ENCODE measurements at places on chromosomes 4 and X. TPM values are rescaled to one million over a fixed set of nuclear protein-coding genes. Genes with fewer than 3 reads are reported as not detected.

Gene G3BP2
- total RNA-seq, result 146 TPM

Gene CT45A5
- not detected for total RNA-seq

Gene GLRB
- total RNA-seq, result 1.8 TPM

Gene MAGEB6B
- total RNA-seq, result not detected

Gene PDCL2
- not detected for total RNA-seq

Gene AWAT2
- total RNA-seq, result not detected

Gene ANK2
- total RNA-seq, result 5.5 TPM

Gene GAGE12F
- total RNA-seq, result 0.49 TPM

GRCh38 chr4:143437937-143438336 lies 75.6 kb upstream of the SMARCA5 start:
- no peak for DNase-seq

DNA sequence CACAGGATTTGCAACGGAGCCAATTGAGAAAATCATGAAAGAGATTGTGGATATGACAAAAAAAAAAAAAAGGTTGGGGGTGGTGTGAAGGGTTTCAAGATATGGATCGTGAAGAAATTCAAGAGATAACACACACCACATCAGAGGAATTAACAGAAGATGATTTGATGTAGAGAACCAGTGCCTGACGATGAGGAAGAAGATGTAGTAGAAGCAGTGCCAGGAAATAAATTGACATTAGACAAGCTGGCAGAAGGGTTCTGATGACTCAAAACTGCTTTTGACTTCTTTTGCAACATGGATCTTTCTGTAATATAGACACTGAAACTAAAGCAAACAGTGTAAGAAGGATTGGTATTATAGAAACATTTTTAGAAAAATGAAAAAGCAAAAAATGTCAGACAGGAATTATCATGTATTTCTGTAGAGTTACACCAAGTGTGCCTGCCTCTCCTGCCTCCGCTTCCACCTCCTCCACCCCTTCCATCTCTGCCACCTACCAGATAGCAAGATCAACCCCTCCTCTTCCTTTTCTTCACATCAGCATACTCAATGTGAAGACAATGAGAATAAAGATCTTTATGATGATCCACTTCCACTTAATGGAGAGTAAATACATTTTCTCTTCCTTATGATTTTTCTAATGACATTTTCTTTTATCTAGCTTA lies 127.5 kb upstream of the OTUD4 start:
- DNase-seq, result no peak

GRCh38 chr4:78517050-78517652 lies 34.4 kb upstream of the ANXA3 start:
- no peak for DNase-seq

DNA sequence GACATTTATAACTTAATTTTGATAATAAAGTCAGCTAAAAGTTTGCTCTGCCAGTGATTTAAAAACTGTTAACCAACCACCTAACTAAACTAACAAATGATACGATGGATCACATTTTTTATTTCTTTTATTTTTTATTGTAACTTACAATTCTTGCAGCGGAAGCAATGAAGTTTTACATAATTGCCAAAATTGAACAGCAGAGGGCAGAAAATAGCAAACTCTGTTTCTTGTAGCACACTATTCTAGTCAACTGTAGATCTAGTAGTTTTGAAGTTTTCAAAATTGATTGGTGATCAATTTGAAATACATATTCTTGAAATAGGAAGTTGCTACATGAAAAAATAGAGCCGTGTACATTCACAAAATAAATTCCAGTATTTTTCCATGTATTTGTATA lies 2.8 kb upstream of the GRIA2 start:
- DNase-seq, result no peak

DNA sequence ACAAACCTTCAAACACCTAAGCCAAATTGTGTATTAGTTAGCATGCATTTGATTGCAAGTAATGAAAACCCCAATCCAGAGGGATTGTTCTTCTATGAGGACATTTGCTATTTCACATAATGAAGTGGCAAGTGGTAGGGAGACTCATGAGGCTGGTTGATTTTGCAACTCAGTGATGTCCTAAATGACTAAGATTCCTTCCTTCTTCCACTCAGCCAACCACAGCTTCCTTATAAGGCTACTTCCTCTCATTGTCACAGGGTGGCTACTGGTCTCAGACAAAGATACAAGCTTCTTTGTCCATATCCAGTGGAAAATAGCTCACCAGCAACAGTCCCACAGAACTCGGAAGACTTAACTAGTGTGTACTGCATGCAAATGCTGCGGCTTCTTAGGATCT lies 5.3 kb upstream of the OTC start:
- DNase-seq, result no peak

DNA sequence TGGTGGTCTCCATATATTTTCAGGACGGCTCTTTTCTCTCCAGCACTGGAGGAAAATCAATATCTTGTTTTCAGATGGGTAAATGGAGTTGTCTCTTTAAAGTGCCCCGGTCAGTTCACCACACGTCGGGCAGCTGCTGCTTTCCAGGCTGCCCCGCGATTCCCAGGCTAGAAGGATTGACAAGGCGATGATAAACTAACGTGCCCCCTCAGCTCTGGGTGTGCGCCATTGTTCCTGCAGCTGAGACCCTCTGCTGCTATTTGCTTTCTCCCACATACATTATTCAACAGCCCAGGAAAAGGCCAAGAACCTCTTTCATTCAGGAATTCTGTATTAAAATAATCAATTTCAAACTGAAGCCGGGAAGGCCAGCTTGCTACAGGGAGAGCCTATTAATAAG lies 254.5 kb downstream of the SOX3 start:
- no peak for DNase-seq

DNA sequence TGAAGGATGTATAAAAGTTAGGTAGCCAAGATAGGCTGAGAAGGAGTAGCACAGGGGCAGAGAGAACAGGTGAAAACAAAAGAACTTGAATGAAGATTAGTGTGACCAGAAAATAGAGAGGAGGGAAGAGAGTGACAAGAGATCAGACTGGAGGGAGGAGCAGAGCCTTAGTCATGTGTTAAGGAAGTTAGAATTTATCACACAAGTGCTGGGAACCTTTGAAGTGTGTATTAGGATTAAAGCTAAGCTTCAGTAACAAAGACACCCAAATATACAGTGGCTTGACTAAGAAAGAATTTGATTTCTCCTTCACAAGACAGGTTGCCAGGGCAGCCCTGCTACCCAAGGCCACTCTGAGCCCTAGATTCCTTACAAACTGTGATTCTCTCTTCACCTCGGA lies 10.7 kb upstream of the CCDC149 start:
- DNase-seq, result no peak

DNA sequence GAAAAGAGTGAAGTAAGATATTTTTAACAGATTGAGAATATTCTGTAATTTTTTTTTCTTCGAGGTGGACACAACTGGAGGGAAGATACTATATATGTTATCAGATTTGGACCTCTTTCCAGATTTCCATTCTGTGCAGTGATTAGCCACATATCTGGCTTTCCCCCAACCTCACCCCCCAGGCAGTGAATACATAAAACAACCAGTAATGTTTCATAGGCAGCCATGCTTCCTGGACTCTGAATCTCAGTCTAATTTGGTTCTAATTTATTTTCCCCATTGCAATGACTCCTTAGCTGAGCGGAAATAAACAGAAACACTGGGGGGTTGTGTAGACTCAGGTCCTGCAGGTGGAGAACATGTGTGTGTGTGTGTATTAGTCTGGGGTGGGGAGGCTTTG lies 226.5 kb downstream of the FBXW7 start:
- no peak for DNase-seq

DNA sequence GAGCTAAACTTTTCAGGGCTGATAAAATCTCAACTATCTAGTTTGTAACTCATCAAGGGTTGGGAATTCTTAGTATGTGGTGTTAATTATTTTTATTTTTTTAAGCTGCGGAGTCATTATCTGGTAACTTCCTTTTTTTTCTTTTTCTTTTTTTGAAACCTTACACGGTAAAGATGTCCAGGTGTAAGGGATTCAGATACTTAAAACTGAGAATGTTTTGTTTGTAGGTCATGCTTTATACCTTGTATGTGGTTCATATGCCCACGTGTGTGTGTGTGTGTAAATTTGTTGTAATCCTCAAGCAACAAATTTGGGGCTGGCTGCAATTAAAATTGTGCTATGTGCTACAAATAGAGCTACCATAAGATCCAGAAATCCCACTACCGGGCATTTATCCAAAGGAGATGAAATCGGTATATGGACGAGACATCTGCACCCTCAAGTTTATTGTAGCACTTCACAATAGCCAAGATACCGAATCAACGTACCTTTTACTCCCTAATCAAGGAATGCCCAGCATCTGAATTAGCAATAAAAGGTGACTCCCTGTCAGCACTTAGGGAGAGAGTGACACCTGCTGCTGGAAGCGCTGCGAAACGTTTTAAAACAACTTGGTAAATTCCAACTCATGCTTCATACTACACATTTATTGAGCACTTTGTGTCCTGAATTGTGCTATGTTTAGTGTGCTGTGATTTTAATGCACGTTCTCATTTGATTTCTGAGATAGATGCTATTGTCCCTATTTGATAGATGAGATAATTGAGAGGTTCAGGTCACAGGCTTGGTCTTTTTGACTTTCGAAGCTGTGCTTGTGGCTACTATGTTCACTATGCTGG lies 16.1 kb downstream of the MSMO1 start:
- DNase-seq, result no peak

DNA sequence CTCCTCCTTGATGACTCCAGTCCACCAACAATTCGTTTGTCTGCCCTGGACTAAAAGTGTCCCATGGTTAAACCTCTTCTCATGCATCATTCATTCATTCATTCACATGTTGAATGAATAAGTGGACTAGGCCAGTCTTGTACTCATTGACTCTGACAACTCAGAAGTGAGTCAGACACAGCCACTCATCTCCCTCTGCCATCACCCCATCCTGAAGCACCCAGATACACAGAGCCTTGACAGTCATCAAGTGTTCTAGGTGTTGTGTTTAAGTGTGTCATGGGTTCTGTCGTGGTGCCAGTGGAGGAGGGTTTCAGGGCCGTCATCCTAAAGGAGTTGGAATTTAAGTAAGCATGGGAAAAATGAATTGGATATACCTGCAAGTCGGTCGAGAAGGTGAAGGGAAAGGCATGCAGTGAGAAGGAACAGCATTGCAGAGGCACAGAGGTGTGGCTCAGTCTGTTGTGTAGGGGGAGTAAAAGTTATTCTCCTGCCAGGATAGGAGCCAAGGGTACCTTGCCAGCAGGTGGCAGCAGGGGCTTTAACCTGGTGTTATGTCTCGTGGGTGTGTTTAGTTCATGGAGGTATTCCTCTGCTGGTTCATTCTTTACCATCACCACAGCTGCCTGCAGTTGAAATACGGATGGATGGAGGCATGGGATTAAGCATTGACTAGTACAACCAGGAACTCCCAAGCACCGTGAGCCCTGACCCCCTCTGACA lies 18.3 kb downstream of the MAGED2 start:
- no peak for DNase-seq

DNA sequence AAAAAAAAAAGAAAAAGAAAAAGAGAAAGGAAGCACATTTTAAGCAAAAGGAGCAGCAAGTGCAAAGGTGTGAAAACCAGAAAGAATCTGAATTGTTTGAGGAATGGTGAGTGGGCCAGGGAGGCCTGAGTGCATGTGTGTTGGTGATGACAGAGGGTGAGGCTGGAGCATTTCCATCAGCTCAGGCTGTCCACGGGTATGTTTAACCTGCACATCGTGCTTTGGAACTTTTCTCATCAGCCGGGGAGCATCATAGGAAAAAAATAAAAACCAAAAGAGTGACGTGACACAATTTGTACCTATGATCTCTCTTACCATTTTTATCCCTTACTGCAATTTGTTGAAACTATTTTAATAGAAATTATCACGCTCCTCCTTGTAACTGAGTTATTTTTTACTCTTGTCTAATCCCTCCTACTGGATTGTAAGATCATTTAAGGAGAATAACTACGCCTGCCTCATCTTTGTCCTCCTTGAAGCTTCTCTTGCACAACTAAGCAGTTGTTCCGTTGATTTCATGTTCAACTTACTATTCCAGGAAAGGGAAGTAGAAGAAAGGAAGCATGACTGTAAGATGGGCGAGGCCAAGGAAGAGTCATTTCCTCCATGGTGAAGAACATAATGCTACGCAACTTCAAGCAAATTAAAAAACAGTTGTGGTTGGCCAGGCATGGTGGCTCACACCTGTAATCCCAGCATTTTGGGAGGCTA lies 7.0 kb downstream of the PALLD start:
- no peak for DNase-seq

DNA sequence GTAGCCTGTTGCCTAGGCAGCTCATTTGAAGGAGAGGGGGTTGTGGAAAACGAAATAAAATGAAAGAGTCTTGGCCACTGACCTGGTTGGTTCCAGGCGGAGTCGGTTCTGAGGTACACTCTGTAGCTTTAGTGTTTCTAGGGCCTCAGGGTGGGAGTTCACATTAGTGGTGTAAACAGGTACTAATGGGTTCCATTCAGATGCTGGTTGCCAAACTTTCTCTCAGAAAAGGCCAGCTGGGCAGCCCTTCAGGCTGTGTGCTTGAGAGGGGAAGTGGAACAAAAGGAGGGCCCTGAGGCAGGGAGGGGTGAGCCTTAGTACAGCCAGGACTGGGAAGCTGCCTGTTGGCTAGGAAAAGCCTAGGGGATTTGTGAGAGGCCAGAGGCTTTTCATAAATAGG lies 24.8 kb downstream of the NHSL2 start:
- no peak for DNase-seq

DNA sequence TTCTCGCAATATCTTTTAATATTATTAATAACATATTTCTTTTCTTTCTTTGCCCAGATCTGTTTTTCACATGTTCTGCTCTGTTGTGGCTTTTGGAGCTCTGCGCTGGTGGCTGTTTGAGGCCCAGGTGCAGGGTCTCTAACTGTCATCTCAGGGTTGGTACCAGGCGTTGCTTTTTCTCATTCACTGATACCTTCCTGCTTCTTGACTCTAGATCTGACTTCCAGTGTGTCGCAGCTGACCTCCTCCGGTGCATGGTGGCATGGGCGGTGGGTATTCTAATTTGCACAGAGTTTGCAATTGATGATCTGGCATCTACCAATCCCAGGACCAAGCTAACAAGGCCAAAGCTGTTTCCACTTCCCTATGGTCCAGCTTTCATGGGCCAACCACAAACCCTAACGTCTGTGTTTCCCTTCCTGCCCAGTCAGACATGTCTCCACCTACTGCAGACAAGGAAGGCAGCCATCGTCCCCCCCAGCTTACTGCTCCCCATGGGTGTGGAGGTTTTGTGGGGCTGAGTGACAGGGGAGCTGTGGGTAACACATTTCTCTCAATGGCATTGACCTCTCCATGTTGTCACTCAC lies 25.2 kb downstream of the LETM1 start:
- DNase-seq, result no peak

GRCh38 chrX:42976746-42977366 lies 198.9 kb upstream of the PPP1R2C start:
- no peak for DNase-seq

GRCh38 chr4:111678479-111678878 lies 466.8 kb upstream of the FAM241A start:
- DNase-seq, result no peak

GRCh38 chr4:182873289-182873688 lies 43.9 kb downstream of the DCTD start:
- no peak for DNase-seq

DNA sequence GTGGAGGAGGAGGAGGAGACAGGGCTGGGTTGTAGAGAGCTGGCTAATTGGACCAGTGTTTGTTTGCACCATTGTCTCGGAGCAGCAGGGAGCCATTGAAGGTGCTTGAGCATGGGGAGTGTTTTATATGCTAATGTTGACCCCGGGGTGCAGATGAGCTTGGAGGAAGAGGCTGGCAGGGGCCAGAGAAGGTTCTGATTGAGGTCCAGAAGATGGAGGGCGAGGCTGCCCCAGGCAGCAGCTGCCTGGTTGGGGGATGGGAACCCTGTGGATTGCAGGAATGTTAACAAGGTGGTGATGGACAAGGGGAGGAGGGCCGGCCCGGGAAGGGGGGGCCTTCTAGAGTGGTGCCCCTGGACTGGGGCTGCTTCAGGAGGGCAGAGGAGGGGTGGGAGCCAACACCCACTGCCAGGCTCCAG lies 18.0 kb downstream of the DOK7 start:
- DNase-seq, result no peak
